Cortex of kidney (tissue), 1 donor: ENCODE measurements at places on chromosomes 12 and 14.

DNA sequence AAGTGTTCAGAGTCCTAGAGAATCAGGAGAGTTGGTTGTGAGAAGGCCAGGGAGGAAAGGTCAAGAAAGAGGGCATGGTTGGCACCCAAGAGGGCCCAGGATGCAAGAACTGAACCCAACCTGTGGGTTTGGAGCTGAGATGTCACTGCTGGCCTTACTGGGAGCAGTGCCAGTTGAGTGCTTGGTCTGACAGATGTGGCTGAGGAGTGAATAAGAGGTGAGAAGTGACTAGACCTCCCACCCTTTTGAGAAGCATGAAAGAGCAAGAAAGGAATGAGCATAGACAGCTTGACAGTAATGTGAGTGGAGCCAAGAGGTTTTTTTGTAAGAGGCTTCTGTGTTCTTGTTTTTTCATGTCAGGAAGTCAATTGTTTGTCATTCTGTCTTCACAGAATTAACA, 95.3 kb downstream of the FGD4 start:
- no peak for DNase-seq

- no peak for DNase-seq
Measured at GRCh38 chr12:111791507-111791906, 24.8 kb downstream of the ALDH2 start.

DNA sequence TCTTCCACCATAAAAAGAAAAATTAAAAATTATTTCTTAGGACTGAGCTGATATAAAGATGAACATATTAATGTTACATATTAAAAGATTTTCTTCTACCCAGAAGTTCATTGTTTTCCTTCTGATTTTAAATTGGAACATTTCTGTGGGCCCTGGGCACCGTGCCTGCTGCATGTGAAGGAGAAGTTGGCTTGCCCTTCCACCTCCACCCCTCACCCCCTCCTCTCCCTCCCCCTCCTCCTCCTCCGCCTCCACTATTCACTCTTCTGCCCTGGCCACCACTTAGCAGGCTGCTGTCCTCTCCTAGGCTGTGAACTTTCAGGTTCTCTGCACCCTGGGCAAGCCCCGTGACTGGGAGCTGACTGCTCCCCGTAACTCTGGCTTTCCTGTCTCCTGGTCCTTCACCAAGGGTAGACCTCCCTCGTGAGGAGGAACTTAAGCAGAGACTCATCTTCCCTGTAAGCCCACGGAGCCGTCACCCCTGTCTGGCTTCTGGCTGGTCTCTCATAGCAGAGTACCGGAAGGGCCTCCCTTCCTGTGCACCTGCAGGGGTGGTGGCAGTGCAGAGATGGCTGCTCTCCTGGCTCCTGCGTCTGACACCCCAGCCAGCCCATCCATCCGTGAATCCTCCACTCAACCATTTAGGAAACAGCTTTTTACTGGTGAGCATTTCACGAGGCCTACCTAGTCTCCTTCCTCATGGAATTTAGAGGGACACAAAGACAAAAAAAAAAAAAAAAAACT, 12.8 kb downstream of the TUNAR start:
- DNase-seq, result no peak

DNA sequence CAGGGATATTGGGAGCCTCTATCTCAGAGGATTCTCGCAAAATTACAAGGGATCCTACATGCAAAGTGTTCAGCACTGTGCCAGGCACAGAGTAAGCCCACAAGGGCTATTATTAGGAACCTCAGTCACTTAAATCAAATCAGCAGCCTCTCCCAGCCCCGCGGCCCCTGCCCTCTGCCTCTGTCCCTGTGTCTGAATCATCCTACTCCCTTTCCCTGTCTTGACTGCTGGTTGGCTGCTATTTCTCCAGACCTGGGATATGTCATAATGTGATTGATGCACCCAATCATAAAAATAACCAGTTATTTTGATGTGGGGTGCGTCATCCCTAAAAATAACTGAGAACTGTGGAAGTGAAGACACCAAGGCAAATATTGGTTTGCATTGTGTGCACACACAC, 176.3 kb downstream of the KSR2 start:
- no peak for DNase-seq

GRCh38 chr14:99752486-99753121, 40.6 kb upstream of the EML1 start:
- DNase-seq, result no peak

- DNase-seq, result no peak
Measured at GRCh38 chr14:96852823-96853422, 55.7 kb downstream of the VRK1 start.

DNA sequence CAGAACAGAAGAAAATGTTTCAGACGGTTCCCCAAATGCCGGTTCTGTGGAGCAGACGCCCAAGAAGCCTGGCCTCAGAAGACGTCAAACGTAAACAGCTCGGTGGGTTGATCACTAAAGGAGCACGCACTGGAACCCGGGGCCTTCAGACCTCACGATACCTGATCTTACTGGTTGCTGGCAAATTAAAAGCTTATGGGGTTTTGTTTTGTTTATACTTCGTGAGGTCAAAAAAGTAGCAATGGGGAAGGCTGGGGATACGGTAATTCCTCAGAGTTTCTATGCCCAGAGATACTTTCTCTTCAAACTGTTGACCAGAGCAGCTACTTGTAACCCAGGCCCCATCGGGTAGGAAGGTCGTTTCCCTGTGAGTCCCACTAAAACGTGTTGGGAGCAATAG, 1.7 kb downstream of the CDKN1B start:
- no peak for DNase-seq

- no peak for DNase-seq
Measured at GRCh38 chr12:105382771-105383622, 52.5 kb downstream of the C12orf75 start.

DNA sequence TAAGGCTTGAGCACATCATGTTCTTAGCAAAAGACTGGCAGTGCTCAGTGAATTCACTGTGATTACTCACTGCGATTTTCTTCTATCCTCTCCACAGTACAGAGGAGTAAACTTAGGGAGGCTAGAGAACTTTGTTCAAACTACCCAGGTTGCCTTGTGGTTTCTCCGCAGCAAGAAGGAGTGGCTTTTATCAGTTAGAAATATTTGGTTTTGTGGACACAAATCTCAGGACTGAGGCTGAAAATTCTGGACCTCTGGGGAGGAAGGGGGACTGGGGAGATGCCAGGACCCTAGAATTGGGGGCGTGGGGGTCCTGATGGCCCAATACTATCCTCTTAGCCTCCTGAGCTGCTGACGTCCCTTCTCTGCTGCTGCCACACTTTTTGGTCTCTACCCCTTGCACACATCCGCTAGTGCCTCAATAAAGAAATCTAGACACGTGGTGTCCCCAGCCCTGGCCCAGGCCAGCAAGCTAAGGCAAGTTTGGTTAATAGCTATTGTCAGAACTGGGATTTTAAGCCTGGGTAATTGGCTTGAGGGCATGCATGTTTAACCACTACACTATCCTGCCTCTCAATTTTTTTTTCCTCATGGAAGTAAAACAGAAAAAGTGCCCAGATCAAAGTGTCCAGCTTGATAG, 842 bp downstream of the OAS2 start:
- no peak for DNase-seq

DNA sequence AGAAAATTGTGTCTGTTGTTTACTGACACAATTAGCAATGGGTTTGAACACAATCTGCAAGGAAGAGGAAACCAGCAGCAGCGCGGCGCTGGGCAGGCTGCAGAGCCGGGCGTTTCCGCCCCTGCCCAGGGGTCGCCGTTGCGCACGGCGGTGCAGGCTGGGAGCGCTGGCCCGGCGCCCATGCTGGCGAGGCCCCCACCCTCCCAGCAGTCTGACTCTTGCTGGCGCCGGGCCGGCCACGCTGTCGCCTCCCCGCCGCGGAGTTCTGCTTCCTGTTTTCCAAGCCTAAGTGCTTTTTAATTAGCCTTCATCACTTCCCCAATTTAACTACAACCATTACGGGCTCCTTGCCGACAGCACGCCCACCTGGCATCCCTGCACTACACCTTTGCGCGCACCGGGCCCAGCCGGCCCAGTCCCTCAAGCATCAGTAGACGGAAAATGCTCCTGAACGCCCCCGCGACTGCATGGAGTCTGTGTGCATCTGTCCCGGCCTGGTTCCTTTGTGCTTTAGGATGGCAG, 212.1 kb downstream of the GXYLT1 start:
- DNase-seq, result no peak

DNA sequence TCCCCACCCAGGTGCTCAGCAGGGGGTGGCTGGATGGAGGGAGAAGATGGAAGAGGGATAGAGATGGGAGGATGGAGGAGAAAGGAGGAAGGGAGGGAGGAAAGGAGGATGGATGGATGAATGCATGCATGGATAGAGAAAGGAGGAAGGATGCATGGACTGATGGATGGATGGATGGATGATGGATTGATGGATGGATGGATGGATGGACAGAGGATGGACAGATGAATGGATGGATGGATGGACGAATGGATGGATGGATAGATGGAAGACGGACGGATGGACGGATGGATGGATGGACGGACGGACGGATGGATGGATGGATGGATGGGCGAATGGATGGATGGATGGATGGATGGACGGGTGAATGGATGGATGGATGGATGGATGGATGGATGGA, 64.1 kb downstream of the NCOR2 start:
- no peak for DNase-seq

DNA sequence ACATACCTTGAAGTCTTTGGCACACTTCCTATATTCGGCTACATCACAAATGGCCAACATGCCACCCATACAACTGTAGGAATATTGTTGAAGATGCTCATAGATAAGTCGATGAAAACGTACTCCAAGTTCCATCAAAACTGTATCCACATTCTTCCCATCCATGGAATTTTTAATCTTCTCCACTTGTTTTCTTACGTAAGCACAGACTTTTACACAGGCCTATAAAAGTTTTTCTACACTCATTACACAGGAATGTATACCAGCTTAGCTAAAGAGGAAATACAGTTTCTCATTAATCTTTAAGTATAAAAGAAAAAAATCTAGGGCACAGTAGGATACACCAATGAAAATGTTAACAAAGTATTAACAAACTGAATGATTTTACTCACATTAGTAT, 59.1 kb downstream of the EXOC5 start:
- no peak for DNase-seq
